ENCODE measurements at places on chromosomes 16 and 17.

DNA sequence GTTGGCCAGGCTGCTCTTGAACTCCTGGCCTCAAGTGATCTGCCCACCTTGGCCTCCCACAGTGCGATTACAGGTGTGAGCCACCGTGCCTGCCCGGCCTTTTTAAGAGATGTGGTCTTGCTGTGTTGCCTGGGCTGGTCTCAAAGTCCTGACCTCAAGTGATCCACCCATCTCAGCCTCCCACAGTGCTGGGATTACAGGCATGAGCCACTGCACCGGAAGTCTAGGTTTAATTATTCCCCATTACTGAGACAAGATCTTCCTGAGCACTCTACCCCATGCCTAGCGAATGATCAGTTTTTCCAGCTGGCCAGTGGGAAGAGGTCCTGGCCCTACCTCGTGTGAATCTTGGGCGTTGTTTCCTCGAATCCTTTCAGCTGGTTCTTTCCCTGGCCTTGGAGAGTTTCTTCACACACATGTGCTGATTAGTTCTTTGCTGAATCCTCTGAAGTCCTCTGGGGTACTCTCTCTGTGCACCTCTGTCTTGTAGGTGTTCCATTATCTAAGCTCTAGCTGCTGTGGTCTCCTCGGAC is 18.9 kb downstream of the C16orf54 start:
- DNase-seq = no peak

DNA sequence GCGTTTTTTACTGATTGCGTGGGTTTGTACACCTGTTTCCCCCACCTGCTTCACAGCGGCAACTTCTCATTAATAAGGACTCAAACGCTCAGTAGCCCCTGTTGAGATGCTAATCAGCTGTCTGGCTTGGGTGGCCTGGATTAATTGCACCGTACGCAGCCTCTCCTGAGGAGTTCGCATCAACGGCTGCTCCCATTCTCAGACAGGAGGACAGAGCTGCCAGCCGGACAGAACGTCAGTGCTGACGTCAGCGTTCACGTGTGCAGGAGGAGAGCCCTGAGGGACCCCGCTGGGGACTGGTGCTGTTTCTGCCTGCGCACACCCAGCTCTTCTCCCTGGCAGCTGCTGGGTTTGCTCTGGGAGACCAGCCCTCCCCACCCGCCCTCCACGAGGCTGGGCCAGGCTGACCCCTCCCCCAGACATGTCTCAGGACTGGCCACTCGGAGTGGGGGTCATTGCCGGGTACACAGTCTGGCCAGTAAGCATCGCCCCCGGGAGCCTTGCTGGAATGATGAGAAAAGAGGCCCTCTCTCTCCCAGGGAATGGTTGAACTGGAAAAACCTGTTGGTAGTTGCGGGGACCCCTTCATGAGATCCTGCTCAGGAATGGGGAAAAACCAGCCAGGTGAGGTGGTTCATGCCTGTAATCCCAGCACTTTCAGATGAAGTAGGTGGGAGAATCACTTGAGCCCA is 5.7 kb upstream of the BANP start:
- DNase-seq = peak; percentile 77

DNA sequence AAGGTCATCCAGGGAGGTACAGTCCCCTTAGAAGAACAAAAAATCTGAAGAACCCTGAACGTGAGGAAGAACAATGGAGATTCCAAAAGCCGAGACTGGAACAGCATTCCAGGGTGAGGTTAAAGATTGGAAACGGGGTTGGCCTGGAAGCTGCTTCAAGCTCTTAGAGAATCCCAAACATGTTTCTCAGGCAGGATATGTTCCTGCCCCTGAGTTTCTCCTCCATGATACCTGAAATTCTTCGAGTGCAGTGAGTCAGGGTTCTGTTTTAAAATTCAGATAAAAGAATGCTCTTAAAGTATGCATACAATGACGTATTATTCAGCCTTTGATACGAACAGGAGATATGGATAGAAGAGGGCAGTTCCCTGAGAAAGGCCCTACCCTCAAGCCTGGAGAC is 293.1 kb downstream of the HS3ST3B1 start:
- no peak for DNase-seq

GRCh38 chr17:13337864-13338371 is 263.8 kb downstream of the HS3ST3A1 start:
- DNase-seq = no peak

DNA sequence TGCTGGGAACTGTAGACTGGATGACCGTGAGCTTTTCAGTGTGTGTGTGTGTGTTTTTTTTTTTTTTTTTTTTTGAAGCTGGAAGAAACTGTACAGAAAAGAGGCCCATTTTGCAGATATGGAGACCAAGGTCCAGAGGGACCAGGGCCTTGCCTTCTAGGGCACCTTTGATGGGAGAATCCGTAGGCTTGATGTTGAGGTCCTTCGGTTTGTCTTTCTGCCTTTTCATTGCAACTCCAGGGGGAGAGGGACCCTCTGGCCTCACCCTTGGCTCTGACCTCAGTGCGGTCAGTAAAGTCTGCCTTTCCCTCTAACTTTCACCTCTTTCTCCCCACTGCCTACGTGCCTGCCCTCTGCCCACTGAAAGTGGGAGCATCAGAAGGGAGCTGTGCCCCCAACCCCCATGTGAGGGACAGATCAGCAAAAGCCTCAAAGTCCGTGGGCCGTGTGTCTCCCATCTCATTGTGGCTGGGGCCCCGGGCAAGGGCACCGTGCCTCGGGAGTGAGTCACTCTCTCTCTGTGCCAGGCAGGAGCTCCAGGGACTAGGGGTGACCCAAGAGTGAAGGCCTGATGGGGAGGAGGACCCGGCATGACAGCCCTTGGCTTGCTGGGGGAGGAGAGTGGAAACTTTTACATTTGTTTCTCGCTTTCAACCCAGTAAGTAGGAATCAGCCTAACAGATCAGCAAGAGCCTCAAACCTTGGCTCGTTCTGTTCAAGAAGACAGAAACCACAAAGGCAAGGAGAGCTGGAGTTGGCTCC is 123.6 kb downstream of the CMIP start:
- DNase-seq = no peak

GRCh38 chr17:57407287-57408070 is 151.2 kb downstream of the MSI2 start:
- peak; percentile 81 for DNase-seq

DNA sequence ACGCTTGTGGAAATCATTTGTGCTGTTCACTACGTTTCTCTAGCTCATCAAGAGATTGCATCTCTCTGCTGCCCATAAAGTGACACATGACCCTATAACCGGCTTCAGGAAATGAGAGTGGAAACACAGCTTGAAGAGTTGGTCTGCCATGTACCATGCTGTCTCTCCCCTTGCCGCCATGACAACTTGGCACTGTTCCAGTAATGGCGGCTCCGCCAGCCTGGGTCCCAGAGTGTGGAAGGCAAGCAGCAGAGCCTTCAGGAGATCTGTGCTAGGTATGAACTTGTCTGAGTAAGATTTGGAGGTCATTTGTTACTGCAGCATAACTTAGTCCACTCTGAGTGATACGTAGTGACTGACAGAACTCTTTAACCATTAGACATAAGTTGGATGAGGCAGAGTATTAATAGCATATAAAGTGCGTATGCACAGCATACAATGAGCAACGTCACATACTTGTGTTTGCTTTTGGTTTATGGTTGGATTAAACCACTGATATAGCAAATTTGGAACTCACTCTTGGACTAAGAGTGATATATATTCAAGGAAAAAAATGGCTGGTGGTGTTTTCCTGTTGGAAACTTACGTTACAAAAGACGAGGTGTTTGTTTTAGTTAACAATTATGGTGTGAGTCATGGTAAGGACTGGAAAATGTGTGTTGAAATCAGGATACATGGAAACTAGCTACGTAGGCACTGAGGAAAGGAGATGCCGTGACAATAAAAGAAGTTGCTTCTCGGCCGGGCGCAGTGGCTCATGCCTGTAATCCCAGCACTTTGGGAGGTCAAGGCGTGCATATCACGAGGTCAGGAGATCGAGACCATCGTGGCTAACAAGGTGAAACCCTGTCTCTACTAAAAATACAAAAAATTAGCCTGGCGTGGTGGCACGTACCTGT is 24.4 kb upstream of the PMP22 start:
- no peak for DNase-seq

- DNase-seq = peak; percentile 46
Measured at GRCh38 chr17:4365628-4366326, 698 bp downstream of the UBE2G1 start.

GRCh38 chr16:5466551-5466950 is 369.0 kb upstream of the EEF2KMT start:
- no peak for DNase-seq

GRCh38 chr17:41457676-41458075 is 9.5 kb downstream of the KRT32 start:
- no peak for DNase-seq

GRCh38 chr16:28061352-28062101 is 2.0 kb downstream of the GSG1L start:
- no peak for DNase-seq

DNA sequence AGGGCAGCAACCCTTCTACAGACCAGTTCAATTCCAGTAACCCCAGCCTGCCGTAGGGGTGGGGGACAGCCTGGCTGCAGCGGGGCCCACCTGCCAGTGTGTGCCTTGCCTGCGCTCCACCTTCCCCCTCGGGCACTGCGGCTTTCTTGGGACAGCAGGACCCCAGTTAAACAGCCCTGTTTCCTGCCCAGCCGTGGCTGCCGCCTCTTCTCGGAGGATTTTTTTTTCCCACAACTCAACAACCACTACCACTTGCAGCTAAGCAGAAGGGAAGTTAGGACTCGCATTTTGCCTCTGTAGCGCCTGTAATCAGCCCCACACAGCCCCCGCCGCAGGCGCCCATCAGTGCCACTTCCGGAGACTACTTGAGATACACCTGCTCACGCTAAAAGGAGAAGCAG is 76.1 kb downstream of the RAI1 start:
- DNase-seq = peak; percentile 28

- DNase-seq = no peak
Measured at GRCh38 chr16:67229906-67230808, 3.2 kb downstream of the TMEM208 start.

DNA sequence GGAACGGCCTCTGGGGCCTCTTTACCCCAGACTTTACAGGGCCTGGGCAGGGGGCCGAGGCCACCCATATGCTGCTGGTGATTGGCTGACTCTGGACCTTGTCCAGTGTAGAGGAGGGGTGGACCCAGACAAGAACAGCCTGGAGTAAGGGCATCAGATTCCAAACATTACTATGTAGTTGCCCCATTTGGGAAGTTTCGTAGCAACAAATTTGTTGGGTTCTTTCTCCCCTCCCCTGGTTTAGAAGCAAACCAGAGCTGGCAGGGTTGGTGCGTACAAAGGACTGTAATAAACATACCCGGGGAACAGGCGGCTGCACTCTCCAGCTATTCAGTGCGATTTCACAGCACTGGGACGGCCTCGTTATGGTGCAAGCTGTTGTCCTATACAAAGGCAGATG is 145.5 kb downstream of the NTN1 start:
- no peak for DNase-seq

- DNase-seq = no peak
Measured at GRCh38 chr17:7930841-7931631, 710 bp downstream of the TRAPPC1 start.

- DNase-seq = no peak
Measured at GRCh38 chr16:508884-509736, 18.4 kb upstream of the CAPN15 start.

GRCh38 chr16:7615565-7615964 is 282.9 kb downstream of the RBFOX1 start:
- DNase-seq = no peak

- no peak for DNase-seq
Measured at GRCh38 chr16:84354306-84354705, 14.0 kb upstream of the ATP2C2 start.

DNA sequence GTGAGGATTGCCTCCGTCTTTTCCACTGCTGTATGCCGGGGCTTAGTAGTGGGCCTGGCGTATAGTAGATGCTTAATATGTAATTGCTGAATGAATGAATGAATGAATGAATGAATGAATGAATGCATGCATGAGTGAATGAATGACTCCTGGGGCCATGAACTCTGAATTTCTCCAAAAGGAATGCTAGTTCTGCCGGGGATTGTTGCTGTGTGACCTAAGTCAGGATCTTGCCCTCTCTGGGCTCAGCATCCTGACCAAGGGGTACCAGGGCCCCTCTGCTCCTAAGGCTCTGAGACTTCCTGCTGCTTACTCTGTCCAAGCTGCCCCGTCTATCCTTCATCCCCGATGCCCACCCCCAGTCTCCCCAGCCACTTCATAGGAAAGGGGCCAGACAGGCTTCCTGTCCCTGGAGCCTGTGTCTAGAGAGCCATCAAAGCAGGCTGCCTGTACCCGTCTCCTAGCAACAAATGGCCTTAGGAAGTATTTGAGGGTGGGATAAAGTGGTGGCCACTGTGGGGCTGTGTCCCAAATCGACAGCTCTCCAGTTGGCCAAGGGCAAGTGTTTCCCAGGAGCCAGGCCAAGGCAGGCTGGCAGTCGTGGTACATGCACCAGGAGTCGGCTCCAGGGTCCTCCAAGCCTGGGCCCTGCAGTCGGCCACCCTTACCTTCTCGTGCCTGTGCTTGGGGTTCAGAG is 11.6 kb upstream of the MPRIP start:
- DNase-seq = no peak

GRCh38 chr17:56925088-56925487 is 11.2 kb upstream of the TRIM25 start:
- DNase-seq = no peak

DNA sequence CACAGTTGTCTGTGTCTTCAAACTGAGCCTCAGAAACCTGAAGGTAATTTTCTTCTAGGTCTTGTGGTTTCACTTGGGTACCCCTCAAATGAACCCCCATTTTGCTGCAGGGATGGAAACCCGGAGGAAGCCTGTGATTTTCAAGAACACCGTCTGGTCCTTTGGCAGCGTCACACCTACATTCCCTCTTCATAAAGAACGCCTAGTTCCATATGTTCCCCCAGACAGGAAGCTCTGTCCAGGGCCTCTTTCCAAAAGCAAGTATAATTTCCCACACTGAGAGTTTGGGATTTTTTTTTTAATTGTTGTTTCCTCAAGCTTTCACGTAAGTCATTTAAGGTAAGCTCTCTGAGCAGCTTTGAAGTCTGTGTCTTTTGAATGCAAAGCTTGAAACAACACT is 515.0 kb downstream of the TMEM114 start:
- no peak for DNase-seq

GRCh38 chr17:2803386-2803785 is 7.1 kb downstream of the RAP1GAP2 start:
- DNase-seq = no peak

DNA sequence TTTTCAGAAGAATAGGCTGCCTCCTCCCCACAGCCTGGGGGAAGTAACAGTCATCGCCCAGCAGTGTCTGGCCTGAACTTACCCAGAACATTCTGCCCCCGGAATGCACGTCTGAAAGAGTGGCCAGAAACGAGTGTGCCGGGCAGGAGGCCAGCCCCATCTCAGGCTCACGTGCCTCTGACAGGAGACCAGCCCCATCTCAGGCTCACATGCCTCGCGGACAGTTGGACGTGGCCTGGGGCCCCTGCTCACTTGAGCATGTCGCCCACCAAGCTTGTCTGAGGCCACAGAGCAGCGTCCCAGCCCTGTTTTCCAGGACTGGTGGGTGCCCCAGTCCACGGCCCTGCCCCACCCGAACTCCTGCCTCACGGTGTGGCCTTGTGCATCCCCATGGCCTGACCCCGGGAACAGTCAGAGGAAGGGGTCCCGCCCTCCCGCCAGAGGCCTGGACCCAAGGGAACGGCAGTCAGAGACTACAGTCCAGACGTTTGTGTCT is 16.3 kb upstream of the CDH15 start:
- DNase-seq = no peak

GRCh38 chr17:80959330-80960036 is 32.2 kb upstream of the CHMP6 start:
- DNase-seq = no peak

GRCh38 chr17:42266918-42267766 is 9.0 kb downstream of the STAT5B start:
- no peak for DNase-seq

GRCh38 chr17:17663160-17664063 is 17.8 kb upstream of the RAI1 start:
- DNase-seq = peak; percentile 76

Measured in NCI-H2171 (cell line).